ENCODE measurements at places on chromosomes 4 and X.

DNA sequence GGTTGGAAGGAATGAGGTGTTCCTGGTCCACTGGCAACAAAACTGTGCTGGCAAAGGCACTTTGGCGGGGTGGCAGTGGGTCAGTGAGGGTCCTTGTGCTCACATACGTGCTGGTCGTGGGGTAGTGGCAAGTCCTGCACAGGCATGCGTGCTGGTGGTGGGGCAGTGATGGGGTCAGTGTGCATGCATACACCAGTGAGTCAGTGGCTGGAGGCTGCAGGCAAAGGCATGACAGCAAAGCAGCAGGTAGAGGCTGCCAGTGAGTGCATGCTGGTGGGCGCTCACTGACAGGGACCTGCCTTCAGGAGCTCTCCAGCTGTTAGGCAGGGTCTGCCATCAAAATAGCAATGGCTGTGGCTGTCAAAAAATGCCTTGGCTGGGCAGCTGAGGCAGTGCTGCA is 42.1 kb downstream of the TMPRSS11E start:
- DNase-seq = no peak

- DNase-seq = no peak
These were observed 1.7 kb upstream of the CCDC110 start for GRCh38 chr4:185473247-185473646.

DNA sequence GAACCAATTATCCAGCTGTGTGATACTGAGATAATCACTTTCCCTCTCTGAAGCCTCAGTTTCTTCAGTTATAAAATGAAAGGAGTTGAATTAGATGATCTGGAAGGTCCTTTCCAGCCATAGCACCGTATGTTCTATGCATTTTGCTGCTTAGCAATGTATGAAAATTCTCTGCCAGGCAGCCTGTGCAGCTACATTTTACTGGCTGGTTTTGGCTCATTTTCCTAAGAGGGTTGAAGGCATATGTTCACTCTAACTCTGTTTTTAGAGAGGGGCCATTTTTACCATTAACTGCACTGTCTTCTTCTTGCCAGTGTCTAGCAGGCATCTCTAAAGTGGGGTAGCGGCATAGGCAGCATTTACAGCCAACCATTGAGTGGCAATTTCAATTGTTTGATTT is 26.1 kb downstream of the TRPC5 start:
- DNase-seq = no peak

- no peak for DNase-seq
These were observed 124.1 kb upstream of the SLIT2 start for GRCh38 chr4:20127626-20128025.

DNA sequence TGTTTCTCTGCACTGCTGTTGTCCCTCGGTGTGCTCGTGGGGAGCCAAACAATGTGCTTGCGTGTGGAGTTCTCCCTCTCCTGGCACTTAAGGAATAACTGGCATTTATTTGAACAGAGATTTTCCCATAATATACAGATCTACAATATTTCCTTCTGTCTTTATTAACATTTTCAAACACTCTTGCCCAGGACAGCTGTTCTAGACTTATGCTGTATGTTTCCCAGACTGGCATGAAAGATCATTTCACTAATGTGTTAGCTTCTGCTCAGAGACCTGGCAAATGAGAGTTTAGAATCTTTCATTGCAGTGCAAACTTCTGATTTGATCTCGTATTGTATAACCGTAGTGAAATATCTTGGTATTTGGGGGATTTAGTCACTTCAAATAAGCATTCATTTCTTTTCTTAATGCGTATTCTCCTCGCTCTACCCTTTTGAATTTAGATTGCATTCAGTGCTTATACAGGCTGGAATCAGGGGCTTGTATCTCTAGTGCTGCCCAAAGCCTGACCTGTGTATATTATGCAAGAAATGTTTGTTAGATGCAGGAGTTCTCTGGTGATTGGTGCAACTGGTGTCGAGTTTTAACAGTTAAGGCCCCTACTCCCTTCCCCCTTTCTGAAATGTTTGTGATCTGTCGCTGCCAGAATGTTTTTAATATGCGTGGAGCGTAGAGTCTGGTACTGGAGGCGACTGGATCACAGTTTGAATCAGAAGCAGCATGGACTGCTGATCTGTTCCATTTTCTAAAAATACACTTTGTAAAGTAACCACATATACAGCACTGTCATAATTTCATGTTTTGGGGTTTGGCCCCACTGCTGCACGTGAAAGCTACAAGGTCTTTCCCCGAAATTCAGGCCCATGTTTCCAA is 326.3 kb downstream of the ARHGAP10 start:
- no peak for DNase-seq

GRCh38 chrX:41604766-41605543 is 83.8 kb upstream of the GPR34 start:
- no peak for DNase-seq

DNA sequence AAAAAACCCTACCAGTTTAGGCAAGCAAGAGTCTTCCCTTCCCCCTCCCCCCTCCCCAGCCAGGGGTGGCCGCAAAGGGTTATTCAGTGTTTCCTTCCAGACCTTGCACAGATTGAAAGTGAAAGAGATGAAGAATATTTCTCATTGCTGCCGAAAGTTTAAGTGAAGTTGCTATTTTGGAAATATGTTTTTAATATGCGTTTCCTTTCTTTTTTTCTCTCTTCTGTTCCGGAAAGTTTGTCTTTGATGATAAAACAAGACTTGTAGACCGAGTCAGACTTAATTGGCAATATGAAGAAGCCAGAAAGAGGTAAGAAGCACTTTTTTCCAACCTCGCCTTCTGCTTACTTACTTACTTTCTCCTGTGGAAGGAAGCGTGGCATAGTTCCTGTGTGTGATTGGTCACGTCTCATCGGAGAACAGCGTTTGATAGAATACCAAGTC is 58.5 kb upstream of the CLCN4 start:
- DNase-seq = peak; percentile 51

DNA sequence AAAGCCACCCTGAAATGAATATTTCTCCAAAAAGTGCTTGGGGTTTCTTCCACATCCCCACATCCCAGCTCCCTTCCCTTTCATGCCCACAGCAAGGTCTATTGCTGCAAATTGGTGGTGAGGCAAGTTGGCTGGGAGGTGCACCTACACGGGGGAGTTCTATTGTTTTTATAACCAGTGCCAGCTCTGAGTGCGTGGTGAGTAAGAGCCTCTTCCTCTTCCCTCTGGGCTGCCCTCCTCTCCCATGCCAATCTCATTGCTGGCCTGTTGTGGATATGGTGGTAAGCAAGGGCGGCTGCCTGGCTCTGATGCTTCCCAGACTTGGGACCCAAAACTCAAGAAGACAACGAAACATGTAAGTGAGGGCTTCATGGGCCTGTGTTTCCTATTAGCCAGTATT is 204.3 kb downstream of the SHROOM3 start:
- DNase-seq = no peak

- DNase-seq = peak; percentile 6
These were observed 145.6 kb upstream of the RBPJ start for GRCh38 chr4:26175006-26175786.

DNA sequence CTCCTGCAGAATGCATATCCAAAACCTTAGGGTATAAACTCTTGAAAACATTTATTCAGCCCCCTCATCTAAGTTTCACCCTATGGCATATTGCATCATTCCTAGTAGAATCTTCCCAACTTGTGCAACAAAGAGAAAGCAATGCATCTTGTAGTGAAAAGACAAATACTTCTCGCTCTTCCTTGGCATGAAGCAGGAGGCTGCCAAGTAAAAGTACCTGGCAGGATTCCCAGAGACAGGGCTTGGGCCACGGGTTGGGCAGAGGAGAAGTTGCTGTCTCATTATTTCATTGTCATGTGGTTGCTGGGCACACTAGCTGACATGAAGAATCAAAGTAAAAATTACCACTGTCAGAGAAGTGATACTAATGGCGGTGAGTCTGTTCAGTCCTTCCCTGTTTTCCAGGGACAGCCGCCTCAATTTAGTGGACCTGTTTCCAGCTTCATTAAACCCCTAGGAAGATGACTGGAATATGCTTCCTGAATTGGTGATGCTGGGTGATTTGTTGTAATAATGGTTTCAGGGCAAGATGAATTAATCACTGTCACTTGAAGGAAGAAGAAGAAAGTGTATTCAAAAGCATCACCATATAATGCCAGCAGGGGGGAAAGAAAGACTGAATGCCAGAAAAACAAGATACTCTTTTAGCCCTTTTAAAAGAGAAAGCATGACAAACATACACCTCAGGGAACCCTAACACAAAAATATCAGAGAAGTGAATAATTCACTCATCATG is 380.5 kb upstream of the IGFBP7 start:
- no peak for DNase-seq

DNA sequence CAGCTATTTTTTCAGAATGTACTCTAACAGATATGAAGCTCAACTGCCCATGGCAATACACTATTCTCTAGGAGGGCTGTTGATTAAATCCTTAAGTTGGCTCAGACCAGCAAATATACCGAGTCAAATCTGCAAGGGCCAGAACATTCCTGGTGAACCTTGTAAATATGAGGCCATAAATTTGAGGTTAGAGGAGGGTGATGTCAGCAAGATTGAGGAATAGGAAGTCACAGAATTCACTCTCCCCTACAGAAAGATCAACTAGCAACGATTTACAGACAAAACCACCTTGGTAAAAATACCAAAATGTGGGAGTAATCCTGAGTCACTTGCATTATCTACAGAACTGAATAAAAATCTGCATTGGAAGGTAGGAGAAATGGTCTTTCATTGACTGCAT is 399.3 kb downstream of the GPM6A start:
- no peak for DNase-seq

- DNase-seq = no peak
These were observed 152.5 kb upstream of the SPRY1 start for GRCh38 chr4:123244137-123244536.

DNA sequence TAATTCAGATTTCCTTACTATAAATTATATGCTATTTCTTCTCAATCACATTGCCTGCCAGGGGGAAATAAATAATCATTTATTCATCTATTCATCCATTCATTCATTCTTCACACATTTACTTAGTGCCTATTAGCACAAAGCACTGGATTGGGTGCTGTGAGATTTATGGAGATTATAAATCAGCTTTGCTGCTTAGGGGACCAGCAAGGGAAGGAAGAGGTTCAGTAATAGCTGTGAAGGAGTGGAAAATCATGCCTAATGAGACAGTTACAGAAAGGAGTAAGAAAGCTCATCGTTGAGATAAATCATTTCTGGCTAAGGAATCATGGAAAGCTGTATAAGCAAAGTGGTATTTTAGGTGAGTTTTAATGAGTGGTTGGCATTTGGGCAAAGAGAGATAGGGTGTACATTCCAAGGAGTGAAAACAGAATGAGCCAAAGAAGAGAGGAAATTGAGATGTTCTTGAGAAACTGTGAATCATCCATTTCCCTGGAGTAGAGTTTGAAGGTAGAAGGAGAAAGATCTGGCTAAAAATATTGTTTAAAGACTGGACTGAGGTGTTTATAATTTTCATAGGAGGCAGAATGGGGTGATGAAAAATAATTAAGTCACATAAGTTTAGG is 9.6 kb downstream of the ARSJ start:
- no peak for DNase-seq

GRCh38 chr4:40838742-40839141 is 89.0 kb downstream of the NSUN7 start:
- DNase-seq = no peak

DNA sequence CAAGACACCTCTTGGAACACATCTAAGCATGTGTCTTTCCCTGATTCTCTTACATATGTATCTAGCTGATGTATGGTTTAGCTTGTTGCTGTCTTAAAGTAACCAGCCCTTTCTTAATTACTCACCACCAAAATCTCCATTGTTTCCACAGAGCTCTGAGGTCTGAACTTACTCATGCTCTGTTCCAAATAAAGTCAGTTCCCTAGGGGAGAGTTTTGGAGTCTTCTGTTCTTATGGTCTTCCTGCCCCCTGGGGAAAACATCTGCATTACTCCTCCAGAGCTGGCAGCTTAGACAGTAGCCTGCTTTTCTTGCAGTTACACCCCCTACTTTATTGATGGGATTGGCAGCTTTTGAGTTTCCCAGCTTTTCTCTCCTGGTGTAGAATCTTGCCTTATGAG is 125.8 kb downstream of the EDA start:
- DNase-seq = no peak

- DNase-seq = no peak
These were observed 562.0 kb upstream of the AADAT start for GRCh38 chr4:170651786-170652185.

- DNase-seq = no peak
These were observed 93.7 kb upstream of the AP1S2 start for GRCh38 chrX:15948318-15948660.

DNA sequence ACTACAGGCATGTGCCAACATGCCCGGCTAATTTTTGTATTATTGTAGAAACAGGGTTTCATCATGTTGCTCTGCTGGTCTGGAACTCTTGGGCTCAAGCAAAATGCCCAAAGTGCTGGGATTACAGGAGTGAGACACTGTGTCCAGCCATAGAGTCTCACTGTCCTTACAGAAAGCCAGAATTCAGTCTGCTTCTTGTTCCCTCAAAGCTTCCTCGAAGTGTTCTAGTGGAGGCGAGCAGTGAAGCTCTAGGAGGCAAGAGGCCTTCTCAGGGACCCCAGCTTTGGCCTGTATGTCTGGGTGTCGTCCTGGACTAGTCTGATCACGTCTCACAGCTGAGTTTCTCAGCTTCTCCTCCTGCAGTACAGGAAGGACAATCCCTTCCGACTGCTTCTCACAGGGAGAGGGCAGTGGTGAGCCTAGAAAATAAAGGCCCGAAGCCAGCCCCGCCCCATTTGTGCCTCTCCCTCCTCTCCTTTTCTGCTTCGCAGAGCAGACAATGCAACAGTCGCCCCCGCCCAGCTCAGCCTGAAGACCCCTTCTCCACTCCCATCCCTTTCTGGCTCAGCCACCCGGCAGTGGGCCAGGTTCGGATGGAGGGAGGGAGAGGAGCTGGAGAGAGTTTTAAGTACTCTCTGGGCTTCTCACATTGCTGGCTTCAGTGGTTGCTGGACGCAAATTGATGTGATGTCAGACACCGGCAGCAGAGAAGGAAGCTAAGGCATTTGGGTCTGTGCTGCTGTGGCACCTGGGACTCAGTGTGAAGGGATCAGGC is 11.1 kb upstream of the FAM3A start:
- DNase-seq = peak; percentile 51

DNA sequence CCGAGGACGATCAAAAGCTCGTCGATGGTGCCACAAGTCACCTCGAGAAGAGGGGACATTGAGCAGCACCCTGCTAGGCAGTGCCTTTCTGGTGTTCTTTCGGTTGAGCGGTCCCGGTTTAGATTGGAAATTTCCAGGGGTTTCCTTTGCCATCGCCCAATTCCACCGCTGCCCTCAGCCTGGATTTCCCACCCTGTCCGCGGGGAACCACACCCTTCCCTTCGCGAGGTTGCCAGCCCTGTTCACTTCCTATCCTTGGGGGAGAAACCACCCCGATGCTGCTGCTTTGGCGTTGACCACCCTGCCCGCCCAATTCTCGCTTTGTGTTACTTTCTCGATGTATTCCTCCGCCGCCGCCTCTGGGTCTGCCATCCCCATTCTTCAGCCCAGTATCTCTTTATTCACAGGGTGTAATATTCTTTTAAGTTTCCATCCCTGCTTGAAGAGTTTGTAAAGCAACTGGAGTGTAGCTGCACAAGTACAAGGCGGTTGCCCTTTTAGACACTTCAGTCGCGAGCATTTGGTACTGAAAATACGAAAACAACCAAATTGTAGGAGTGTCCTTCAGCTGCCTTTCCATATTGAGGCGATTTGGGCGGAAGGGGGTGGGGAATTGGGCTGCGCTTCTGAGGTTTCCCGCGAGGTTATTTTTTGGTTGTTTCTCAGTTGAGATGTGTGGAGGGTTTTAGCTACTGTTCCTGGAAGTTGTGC is 1.1 kb downstream of the OGT start:
- peak; percentile 45 for DNase-seq
